ENCODE measurements at places on chromosomes 5 and 9. TPM values are rescaled to one million over a fixed set of nuclear protein-coding genes. Genes with fewer than 3 reads are reported as not detected.
A peak's percentile ranks its signal among the peaks of the same experiment; 100 is the strongest.

The PFN3 gene
- not detected for polyA plus RNA-seq

The SPATA31A1 gene
- not detected for polyA plus RNA-seq

DNA sequence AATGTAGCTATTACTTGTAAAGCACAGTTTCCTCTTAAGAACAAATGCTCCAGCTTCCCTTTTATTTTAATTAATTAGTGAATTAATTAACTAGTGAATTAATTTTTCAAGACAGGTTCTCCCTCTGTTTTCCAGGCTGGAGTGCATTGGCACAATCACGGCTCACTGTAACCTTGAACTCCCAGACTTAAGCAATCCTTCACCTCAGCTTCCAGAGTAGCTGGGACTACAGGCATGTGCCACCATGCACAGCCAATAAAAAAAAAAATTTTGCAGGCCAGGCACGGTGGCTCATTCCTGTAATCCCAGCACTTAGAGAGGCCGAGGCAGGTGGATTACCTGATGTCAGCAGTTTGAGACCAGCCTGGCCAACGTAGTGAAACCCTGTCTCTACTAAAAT, 44.1 kb downstream of the FCHO2 start:
- DNase-seq, result no peak

DNA sequence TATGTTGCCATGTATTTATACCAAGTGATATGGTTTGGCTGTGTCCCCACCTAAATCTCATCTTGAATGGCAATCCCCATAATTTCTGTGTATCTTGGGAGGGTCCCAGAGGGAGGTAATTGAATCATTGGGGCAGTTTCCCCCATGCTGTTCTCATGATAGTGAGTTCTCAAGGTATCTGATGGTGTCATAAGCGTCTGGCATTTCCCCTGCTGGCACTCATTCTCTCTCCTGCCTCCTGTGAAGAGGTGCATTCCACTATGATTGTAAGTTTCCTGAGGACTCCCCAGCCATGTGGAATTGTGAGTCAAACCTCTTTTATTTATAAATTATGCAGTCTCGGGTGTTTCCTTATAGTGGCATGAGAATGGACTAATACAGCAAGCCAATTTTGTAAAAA, 140.8 kb upstream of the ADAMTSL1 start:
- no peak for DNase-seq

DNA sequence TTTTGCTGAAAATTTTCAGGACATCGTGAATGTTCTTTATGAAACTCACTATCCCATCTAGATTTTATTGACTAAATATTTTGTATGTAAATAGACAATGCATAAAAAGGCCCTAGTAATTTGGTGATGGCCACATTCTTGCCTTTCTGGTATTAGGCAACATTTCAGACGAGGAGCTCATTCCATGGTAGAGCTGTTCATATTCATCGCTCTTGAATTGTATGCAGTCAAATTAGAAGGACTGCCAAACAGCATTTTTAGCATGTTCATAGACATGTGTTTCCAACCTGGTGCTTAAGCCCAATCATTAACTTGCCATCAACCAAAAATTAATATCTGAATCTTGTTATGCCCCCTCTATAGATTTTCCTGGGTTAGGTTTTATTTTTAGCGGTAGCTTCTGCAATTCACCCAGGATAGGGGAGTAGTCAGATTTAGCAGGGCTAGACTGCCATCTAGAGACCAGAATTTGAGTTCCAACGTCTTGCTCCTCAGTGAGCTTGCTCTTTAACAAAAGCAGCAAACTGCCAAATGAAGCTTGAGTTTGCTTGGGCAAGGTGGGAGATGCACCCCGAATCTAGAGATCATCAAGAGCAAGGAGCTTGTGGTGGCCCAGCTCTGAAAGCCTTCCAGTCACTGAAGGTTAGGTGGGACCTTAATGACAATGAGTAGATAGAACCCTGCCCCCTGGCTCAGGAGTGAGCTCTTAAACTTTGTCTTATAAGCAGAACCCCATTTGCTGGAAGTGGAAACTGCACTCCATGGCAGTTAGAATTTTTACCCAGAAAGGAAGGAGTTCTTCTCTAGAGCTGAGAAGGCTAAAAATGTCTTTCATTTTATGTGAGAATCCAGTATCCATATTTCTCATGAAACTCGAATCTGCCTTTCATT, 456.2 kb downstream of the RASEF start:
- peak; percentile 69 for DNase-seq

All from hindlimb muscle (tissue), 1 donor.